Islet precursor cell (in vitro differentiated cells): ENCODE measurements at places on chromosomes 6 and 20.

GRCh38 chr6:8608737-8609136, 173.4 kb upstream of the SLC35B3 start:
- DNase-seq: no peak

GRCh38 chr6:150672800-150673199, 73.1 kb downstream of the PLEKHG1 start:
- DNase-seq: no peak

DNA sequence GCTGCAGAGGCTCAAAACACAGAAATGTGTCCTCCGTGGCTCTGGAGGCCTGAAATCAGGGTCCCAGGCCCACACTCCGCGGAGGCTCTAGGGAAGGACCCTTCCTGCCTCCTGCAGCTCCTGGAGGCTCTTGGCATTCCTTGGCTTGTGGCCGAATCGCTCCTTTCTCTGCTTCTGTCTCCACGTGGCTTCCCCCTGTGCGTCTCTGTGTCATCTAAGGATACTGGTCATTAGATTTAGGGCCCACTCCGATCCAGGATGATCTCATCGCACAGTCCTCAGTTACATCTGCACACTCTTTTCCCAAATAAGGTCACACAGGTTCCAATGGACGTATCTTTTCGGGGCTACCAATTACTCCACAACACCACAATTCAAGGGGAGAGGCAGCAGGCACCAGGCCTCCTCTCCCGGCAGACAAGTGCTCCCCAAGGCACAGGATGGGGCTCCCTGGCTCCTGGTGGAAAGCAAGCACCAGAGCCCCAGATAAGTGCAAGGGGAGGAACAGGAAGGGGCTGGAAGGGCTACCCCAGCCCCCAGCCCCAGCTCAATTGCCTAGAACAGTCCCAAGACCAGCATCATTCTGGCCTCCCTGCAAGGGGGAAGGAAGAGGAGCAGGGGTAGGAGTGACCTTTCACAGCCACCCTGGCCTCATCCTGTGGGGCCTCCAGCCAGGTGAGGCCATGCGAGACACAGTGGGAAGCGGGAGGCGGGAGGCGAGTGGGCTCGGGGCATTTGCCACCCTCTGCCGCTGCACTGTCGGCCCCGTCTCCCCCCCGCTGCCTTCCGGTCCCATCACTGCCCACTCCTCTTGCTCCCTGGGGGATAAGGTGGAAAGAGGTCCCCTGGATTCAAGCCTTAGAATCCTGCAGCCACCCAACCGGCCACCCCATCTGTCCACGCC, 16.3 kb downstream of the NTSR1 start:
- DNase-seq: no peak

DNA sequence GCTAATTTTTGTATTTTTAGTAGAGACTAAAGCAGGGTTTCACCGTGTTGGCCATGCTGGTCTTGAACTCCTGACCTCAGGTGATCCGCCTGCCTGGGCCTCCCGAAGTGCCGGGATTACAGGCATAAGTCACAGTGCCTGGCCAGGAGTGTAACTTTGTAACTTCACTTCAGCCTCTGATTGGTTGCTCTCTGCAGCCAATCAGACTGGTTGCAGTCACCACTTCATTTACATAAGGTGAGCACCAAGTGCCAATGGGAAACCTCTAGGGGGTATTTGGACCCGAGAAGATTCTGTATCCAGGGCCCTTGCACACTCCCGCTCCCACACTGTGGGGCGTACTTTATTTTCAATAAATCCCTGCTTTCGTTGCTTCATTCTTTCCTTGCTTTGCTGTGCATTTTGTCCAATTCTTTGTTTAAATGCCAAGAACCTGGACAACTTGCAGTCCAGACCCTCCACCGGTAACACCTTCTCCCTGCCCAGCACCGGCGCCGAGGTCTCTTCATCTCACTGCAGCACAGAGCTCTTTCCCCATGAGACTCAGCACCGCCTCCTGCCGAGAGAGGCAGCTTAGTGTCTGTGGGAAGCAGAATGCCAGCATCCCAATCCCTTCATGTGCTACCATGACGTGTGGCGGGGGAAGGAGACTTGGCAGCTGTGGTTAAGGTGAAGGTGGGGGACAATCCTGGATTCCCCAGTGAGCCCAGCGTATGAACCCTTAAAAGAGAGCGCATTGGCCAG, 14.0 kb upstream of the MRGBP start:
- no peak for DNase-seq

DNA sequence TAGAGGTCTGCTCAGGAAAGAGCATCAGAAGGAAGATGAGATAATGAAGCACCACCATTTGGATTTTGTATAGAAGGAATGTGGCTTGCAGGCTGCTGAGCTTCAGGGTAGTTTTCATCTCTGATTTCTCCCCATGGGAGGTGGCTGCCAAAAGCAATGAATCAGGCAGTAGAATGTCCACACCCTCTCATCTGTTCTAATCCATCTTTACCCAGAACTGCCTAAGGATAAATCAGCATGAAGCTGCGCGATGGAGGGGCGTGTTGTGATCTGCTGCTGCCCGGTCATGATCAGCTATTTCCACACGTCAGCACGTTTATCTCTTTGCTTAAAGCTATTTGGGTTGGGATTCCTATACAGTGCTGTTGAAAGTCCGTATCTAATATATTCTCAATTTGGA, 295.4 kb downstream of the FOXA2 start:
- DNase-seq: no peak

DNA sequence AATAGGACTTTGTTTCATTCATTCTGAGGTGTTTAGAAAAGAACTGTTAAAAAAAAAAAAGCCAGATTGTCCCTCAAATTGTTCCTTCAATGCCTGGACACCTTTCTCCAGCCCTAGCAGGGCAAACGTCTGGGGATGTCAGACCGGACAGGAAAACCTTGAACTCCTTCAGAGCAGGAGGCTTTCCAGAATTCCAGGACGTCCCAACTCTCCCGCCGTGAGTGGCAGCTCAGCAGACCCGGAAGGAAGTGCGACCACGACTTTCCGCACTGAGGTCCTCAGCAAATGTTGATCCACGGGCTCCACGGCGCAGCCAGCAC, 139.1 kb downstream of the DLL1 start:
- no peak for DNase-seq

DNA sequence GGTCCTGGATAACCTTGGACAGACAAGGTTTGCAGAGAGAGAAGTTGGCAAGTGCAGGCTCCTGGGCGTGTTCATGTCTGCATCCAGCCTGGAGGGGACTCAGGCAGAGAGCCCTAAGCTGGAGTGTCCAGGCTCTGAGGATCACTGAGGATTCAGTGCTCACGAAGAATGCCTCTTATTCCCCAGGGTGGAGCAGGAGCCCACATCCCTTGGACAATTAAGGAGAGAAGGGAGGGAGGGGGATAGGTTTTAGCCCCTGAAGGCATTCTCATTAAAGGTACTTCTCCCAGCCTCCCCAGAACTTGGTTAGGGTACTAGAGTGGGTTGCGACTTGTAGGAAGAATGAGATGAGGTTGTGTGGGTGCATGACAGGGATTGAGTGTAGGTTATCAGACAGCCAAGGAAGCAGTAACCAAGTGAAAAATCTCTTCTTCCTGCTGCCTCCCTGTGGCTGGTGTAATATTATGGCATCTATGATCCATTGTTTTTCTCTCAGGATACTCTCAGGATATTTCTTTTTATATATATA, 680 bp downstream of the HLA-DPB1 start:
- no peak for DNase-seq

- DNase-seq: no peak
Measured at GRCh38 chr20:49676581-49677291, 36.9 kb downstream of the B4GALT5 start.

GRCh38 chr20:32506721-32507120, 78.4 kb downstream of the NOL4L start:
- DNase-seq: peak; percentile 85

- no peak for DNase-seq
Measured at GRCh38 chr20:14729390-14729789, 392.0 kb upstream of the FLRT3 start.

GRCh38 chr20:62967628-62968351, 15.3 kb downstream of the SLC17A9 start:
- DNase-seq: no peak

DNA sequence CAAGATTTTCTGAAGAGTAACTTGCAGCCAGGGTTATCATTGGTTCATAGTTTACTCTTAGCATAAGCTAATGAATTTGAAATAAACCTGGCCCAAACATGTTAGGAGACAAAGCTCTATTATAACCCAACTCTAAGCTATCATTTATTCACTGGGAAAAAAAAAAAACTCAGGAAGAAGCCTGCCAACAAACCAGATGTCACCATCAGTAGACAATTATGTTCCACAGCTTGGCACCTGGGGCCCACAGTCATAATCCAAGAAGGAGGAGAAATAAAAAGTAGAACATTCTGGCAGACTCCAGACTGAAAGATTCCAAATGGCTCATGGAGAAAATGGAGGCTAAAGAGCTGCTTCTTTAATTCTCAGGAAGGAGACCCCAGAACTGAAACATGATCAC, 100.0 kb upstream of the CNR1 start:
- no peak for DNase-seq

GRCh38 chr20:51444922-51445438, 97.5 kb downstream of the NFATC2 start:
- no peak for DNase-seq

- DNase-seq: no peak
Measured at GRCh38 chr6:150959166-150959565, 93.7 kb downstream of the MTHFD1L start.

DNA sequence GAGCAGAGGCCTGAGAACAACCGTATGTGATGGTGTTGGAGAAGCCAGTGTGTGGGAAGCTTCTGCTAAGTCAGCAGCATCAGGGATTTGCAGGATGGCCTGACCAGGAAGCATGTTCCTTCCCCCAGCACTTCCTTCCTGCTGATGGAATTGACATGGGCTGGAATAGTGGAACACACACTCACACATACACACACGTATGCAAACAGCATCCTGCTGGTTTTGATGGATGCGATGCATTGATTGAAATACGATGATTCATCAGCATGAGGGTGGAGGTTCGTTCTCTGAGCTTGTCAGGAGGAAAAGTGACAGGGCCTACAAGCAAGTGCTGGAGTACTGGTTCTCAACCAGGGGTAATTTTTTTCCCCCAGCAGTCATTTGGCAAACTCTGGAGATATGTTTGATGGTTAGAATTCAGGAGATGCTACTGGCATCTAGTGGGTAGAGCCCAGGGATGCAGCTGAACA, 229.1 kb downstream of the NFATC2 start:
- DNase-seq: peak; percentile 56

- DNase-seq: no peak
Measured at GRCh38 chr6:151385177-151385576, 6.2 kb downstream of the ZBTB2 start.

DNA sequence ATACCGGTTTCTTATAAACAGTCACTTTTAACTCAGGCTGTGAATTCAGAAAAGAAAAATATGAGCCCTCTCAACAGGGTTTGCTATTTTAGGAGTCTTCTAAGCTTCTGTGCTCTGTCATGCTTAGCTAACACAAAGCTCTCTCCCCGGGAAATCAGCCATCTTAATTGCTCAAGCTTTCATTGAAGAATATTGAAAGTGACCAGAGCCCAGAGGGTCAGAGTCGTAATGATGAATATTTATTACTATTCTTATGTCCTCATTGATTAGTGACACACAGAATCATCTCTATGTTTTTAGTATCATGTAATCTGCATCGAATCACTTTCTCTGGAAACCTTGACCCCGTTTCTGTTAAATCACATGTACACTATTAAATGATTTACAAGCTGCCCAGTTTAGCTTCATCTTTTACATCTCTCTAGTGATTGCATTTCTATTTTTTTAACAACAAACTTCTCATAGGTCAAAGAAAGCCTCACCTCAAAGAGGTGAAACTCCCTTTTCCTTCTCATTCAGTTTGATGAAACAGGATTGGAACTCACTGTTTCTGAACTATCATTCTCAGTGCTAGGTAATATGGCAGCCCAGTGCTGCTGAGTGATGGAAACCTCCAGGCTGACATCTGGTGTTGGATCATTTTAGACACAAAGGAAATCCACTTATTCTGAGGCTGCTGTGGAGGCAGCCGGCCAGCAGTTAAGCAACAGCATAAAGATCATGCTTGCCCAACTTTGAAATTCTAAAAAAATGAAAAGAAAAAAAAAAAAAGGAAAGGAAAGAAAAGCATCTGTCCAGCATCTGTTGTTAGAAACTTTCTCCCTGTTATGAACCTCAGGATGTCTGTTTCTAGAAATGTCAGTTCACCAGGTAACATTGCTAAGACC, 96.3 kb downstream of the RFPL4B start:
- no peak for DNase-seq

DNA sequence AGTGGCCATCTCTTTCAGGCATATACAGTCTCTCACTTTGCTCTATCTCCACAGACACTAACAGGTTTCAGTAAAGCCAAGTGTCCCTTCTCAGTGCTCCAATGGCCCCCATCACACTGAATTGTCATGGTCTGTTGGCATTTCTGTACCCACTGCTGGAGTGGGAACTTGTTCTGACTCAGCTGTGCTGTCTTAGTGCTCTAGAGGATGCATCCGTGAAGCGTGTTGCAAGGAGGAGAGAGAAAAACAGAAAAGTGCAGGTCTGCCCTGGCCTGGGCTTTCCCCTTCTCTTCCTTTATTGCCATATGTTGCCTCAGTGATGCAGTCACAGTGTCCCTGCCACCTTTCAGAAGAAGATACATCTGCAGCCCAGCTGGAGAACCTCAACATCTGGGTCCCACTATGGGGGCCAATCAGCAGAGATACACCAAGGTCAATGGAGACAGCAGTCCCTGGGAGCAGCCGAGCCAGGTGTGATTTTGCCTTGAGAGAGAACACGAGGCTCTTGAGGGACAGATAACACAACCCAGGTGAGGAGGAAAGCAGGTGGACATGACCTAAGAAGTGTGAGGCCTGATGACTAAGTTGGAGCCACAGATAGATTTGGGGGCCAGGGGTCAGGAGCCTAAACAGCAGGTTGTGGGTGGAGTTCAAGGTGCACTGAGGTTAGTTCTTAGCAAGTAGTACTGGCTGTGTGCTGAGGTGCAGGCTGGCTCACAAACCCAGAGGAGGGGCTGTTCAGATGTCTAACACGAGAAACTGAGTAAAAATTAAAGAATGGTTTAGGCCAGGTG, 5.6 kb upstream of the PLCG1 start:
- no peak for DNase-seq

DNA sequence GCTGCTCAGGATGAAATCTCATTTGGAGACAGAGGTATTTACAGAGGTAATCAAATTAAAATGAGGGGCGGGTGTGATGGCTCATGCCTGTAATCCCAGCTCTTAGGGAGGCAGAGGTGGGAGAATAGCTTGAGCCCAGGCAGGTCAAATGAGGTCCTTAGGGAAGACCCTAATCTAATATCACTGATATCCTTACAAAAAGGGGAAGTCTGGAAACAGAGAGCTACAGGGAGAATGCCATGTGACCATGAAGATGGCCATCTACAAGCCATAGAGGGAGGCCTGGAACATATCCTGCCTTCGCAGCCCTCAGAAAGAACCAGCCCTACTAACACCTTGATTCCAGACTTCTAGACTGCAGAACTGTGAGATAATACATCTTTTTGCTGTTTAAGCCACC, 8.3 kb downstream of the MTCL3 start:
- no peak for DNase-seq

GRCh38 chr6:7242835-7243178, 70.2 kb downstream of the SSR1 start:
- DNase-seq: no peak
